ENCODE measurements at places on chromosomes 5 and 9. TPM values are rescaled to one million over a fixed set of nuclear protein-coding genes. Genes with fewer than 3 reads are reported as not detected.

The PCDHB10 gene
- total RNA-seq: 7.9 TPM

The NMUR2 gene
- total RNA-seq: not detected

The MEF2C gene
- total RNA-seq: 32.3 TPM

DNA sequence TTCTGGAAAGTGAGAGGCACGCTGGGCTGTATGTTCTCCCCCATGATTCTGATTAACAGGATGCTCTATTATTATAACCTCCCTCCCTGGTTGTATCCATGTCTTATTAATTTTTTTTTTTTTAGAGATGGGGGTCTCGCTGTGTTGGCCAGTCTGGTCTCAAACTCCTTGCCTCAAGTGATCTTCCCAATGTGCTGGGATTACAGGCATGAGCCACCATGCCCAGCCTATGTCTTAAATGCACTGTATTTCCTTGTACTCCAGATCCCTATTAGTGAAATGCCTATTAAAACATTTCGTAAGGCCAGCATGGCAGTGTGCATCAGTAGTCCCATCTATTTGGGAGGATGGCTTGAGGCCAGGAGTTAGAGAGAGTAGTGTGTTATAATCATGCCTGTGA, 7.0 kb downstream of the TIGD6 start:
- no peaks in the 10 kb centered on the region for H3K27me3 ChIP-seq
- DNase-seq: no peak
- no peak overlapping the region for H3K27ac ChIP-seq
- H3K4me3 ChIP-seq: no peak overlapping the region

DNA sequence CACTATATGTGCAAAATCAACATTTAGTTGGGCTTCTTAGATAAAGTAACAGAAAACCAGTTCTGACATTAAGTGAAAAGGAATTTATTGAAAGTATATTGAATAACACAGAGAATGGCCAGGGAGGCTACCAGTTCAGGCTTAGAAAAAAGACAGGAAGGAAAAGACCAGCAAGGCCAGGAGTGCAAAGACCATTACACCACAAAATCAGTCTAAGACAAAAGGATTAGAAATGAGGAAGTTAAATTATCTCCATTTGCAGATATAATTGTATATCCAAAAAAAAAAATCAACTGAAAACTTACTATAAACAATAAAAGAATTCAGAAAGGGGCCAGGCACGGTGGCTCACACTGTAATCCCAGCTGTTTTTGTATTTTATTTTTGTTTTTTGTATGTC, 4.8 kb upstream of the TEX10 start:
- H3K27ac ChIP-seq: no peak overlapping the region
- H3K4me3 ChIP-seq: no peak overlapping the region
- H3K4me1 ChIP-seq: peaks cover 7% of the 10 kb centered on the region
- H3K36me3 ChIP-seq: no peaks in the 10 kb centered on the region

The PDE8B gene
- 2.2 TPM for total RNA-seq

- H3K27ac ChIP-seq: no peak overlapping the region
- DNase-seq: no peak
- H3K36me3 ChIP-seq: peaks cover 77% of the 10 kb centered on the region
Measured at GRCh38 chr5:40828021-40828631, 6.9 kb downstream of the RPL37 start.

- no peaks in the 10 kb centered on the region for H3K27me3 ChIP-seq
- H3K27ac ChIP-seq: no peak overlapping the region
- no peak for DNase-seq
- no peaks in the 10 kb centered on the region for H3K4me1 ChIP-seq
Measured at GRCh38 chr5:173645437-173645807, 29.0 kb upstream of the BOD1 start.

- peaks cover 12% of the 10 kb centered on the region for H3K4me1 ChIP-seq
- no peak overlapping the region for H3K4me3 ChIP-seq
- no peak for DNase-seq
- H3K27ac ChIP-seq: no peak overlapping the region
Measured at GRCh38 chr9:32264170-32264864, 120.1 kb upstream of the ACO1 start.
